Renal cortex interstitium (tissue), 15 donors: ENCODE measurements at places on chromosomes 3 and 15.
A peak's percentile ranks its signal among the peaks of the same experiment; 100 is the strongest.

GRCh38 chr15:78301828-78302227, 2.4 kb upstream of the SKIC8 start:
- no peak for DNase-seq

DNA sequence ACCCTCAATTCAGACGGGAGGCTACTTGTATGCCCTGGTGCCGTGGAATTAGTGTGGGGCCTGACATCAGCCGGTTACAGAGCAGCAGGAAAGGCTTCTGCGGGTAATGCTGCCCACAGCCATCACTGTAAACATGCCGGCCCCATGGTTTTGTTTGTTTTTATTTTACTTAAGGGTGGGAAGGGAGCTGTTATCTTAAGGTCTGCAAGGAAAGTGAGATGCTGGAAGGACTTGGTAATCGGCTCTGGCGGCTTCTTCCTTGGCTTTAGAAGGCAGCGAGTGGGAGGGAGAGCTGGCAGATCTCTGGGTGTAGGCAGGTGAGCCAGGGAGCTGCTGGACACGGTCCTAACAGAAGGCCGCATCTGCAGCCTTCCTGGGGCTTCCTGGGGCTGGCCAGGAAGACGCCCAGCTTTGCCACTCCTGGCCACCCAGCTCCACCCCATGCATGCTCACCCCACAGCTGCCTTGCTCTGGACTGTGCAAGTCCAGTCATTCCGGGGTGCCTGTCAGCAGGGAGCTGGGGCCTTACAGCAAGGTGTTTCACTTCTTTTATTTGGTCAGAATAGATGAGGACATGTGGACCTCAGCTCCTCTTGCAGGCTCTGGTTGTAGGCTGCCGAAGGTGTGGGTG, 54.1 kb upstream of the FURIN start:
- no peak for DNase-seq

GRCh38 chr3:17301271-17301670, 416.5 kb downstream of the PLCL2 start:
- DNase-seq: no peak

GRCh38 chr15:44222478-44222877, 27.4 kb upstream of the FRMD5 start:
- DNase-seq: no peak

GRCh38 chr3:114418724-114419543, 125.1 kb downstream of the TIGIT start:
- no peak for DNase-seq

- no peak for DNase-seq
Observed at GRCh38 chr3:125496701-125497100, 23.3 kb downstream of the SNX4 start.

- DNase-seq: no peak
Observed at GRCh38 chr3:143896486-143896885, 48.2 kb upstream of the SLC9A9 start.

- DNase-seq: peak; percentile 89
Observed at GRCh38 chr3:124217542-124217941, 225.6 kb upstream of the ROPN1 start.

GRCh38 chr3:54698054-54698453, 229.8 kb downstream of the LRTM1 start:
- no peak for DNase-seq

DNA sequence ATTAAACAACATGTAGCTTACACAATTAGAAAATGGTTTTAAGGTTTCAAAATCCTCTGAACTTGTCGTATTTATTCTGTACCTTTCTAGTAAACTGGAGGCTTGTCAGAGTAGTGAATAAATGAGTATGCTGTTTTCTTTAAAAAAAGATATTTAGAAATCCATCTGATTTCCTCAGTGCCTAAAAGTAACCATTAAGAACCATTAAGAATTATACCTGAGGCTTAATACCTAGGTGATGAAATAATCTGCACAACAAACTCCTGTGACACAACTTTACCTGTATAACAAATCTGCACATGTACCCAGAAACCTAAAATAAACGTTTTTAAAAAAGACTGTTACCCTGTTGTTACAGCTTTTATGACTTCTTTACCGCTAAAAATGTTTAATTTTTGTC, 143.0 kb upstream of the SOX2 start:
- DNase-seq: no peak

GRCh38 chr3:120599211-120599610, 3.1 kb downstream of the NDUFB4 start:
- DNase-seq: no peak

- no peak for DNase-seq
Observed at GRCh38 chr15:61367953-61368352, 138.9 kb upstream of the RORA start.

DNA sequence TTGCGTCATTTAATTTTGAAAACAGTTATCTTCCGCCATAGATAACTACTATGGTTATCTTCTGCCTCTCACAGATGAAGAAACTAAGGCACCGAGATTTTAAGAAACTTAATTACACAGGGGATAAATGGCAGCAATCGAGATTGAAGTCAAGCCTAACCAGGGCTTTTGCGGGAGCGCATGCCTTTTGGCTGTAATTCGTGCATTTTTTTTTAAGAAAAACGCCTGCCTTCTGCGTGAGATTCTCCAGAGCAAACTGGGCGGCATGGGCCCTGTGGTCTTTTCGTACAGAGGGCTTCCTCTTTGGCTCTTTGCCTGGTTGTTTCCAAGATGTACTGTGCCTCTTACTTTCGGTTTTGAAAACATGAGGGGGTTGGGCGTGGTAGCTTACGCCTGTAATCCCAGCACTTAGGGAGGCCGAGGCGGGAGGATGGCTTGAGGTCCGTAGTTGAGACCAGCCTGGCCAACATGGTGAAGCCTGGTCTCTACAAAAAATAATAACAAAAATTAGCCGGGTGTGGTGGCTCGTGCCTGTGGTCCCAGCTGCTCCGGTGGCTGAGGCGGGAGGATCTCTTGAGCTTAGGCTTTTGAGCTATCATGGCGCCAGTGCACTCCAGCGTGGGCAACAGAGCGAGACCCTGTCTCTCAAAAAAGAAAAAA, 1.2 kb downstream of the B2M start:
- DNase-seq: peak; percentile 65

DNA sequence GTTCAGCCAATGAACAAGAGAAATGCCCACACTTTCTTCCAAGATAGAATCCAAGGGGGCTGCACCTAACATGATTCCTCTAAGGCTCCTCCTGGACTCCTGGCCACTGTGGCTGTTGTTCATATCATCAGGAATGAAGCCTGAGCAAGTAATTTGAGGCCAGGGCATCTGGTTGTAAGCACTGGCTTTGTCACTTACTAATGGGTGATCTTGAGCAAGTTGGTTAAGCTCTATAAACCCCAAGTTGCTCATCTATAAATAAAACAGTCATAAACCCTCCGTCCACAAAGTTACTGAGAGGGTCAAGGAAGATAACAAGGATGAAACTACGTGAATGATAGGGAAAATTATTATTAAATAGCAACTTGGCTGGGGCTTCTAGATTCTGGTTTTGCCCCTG, 58.3 kb downstream of the CDC25A start:
- DNase-seq: no peak

DNA sequence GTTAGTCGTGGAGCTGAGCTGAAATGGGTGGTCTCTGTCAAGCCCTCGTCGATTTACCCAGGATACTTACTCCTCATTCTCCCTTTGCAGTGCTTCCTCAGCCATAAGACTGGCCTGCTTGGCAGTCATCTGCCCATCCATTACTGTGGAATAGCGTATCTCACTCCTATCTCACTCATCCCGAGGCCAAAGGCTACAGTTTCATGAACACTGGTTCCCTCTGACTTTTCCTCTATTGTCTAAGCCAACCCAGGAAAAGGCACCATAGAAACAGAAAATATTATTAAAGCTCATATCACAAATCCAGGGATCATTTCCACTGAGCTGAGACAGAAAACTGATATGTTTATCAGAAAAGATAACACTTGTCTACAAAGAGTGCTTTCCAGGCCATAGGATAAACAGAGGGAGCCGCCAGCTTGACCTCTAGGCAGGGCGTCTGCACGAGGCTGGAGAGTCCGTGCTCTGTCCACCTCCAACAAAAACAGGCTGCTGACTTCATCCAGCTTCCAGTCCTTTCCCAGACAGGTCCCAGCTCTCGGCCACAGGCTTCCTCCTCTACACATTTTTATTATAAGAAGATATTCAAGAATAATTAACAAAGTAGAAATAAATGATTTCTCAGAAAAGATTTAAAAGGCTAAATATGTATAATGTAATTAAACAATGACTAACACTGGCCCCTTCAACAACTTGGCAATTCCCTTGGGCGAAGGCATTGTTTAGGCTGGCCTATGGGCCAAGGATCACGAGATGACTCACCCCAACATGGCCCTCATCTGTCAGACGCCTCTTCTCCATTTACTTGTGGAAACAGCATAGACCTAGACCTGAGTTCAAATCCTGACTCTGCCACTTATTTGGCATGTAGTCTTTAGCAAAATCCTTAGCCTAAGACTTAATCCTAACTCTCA, 27.4 kb upstream of the BOC start:
- no peak for DNase-seq

- DNase-seq: no peak
Observed at GRCh38 chr3:157409516-157409915, 27.1 kb upstream of the PTX3 start.

- no peak for DNase-seq
Observed at GRCh38 chr3:169548194-169548593, 115.3 kb downstream of the MECOM start.

DNA sequence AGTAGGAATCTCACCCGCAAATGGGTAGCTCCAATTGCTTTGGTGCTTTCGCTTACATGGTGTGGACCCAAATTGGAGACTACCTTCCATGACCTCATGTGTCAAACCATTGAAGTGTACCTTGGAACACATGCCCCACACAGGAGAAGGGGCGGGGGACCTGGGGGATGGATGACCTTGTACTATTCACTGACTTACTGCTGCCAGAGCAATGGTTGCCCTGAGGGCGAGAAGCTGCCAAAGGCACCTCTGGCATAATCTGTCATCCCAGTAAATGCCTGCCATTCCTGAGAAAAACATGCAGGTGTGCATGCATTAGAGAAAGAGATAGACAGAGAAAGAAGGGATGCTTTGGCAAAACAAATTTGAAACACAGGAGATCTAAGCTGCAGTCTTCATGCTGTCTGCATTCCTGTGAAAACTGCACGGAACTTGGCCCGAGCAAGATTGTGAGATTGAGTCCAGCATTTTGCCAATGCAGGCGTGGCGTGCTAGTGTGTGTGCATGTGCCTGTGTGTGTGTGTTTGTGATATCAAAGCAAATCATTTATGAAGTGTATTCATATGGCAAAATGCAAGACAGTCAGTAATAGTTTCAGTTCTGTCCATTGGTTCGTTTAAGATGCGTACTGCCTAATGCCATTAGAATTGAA, 219.5 kb upstream of the MDFIC2 start:
- DNase-seq: no peak

- DNase-seq: no peak
Observed at GRCh38 chr3:194750491-194750828, 64.8 kb downstream of the FAM43A start.

DNA sequence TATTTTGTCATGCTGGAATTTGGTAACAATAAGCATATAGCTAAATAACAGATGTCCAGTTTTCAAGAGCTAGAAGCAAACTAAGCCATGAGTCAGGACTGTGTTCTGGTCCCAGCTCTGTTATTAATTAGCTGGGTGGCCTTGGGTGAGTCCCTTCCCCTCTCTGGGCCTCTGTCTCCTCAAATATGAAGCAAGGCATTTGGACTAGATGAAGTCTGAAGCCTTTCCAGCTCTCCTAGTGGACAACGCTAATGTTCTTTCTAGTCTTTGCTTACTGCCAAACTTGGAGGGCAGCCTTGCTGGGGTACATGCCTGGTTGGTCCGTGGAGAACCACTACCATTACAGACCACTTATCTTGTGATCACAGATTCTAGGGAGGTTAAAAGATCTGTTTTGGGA, 127.6 kb downstream of the DUT start:
- no peak for DNase-seq

DNA sequence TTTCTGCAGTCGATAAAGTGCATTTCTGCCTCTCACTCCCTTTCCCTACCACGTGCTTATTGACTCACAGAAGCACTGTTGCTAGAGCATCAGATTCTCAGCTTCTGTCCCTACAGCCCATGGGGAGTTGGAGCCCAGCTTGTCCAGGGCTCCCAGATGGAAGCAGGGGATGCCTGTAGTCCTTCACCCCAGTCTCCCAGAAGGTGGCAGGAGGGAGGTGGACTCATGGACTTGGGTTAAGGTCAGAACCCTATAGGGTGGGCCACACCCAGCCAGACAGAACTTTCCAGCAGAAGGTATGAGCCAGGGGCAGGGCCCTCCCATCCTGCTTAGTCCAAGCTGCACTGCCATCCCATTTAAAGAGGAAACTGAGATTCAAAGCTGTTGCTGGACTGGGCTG, 33.1 kb upstream of the SEMA3F start:
- DNase-seq: no peak

GRCh38 chr3:140709751-140710150, 31.9 kb downstream of the TRIM42 start:
- DNase-seq: no peak

GRCh38 chr3:59808446-59808845, 758.6 kb upstream of the CFAP20DC start:
- DNase-seq: no peak

- no peak for DNase-seq
Observed at GRCh38 chr3:189123595-189124387, 48.0 kb upstream of the TPRG1 start.

DNA sequence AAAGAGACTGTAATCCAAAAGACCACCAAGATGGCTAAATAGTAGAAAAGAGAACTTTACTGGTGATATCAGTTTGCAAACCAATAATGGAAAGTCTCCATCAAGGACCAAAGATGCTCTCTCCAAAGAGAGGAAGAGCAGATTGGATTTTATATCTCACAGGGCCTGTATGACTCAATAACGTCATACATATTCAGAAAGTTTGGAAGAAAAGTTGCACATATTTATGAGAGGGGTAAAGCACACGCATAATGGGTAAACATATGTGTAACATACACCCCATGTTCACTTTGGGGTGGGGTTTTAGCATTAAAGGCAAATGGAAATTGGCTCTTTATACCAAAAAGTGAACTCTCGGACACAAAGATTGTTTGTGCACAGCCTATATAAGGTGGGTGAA, 274.5 kb upstream of the POU1F1 start:
- no peak for DNase-seq

- no peak for DNase-seq
Observed at GRCh38 chr3:150887031-150887430, 18.2 kb downstream of the MINDY4B start.

GRCh38 chr3:170301405-170301804, 56.1 kb upstream of the SKIL start:
- no peak for DNase-seq

- DNase-seq: no peak
Observed at GRCh38 chr15:64051407-64052259, 5.3 kb upstream of the DAPK2 start.
